ENCODE measurements at places on chromosomes 6 and 20. TPM values are rescaled to one million over a fixed set of nuclear protein-coding genes. Genes with fewer than 3 reads are reported as not detected.

Gene C4A
- 1.8 TPM for total RNA-seq

Gene CTNNBL1
- total RNA-seq: 40.5 TPM

Gene CD83
- 6.8 TPM for total RNA-seq

Gene MLN
- not detected for total RNA-seq

Gene RAET1G
- not detected for total RNA-seq
